Activated CD8-positive, alpha-beta memory T cell treated with anti-CD3 and anti-CD28 coated beads for 1 hour (primary cell): ENCODE measurements at places on chromosomes 6 and 20.

GRCh38 chr6:26243132-26243531, 121.9 kb upstream of the BTN3A2 start:
- DNase-seq, result no peak

- DNase-seq, result no peak
Measured at GRCh38 chr20:24530131-24530680, 60.8 kb downstream of the SYNDIG1 start.

GRCh38 chr6:143695969-143696663, 18.4 kb downstream of the PHACTR2 start:
- no peak for DNase-seq

GRCh38 chr6:143374014-143374413, 76.5 kb downstream of the ADAT2 start:
- no peak for DNase-seq

DNA sequence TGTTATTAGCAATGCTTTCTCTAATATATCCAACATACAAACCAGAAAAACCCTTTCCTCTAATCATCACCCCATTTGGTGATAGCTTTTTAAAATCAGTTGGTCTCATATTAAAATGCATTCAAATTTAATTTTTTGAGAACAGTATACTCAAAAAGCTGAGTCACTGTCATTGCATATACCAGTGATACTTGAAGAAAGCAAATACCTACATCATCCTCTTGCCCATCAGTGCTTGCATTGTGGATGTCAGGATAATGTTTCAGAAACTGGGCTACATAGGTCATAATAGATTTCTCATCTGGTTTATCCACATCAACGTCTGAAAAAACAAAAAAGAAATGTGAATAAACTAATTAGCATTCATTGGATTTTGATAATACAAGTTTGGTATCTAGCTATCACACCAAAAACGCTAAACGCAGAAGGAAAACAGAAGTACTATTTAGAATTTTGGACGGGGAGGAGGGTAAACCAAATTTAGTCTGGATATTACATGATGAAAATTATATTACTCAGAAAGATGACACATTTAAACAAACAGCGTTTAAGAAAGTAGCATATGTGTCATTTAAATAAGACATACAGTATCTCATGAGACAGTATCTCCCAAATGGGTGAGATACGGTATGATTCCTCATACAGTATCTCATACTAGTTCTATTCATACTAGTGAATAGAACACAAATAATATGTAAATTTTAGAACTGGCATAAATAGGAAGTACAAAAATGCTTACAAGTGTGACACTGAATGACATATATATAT, 134.6 kb downstream of the SYNE1 start:
- DNase-seq, result no peak
